ENCODE measurements at places on chromosomes 3 and 15.

DNA sequence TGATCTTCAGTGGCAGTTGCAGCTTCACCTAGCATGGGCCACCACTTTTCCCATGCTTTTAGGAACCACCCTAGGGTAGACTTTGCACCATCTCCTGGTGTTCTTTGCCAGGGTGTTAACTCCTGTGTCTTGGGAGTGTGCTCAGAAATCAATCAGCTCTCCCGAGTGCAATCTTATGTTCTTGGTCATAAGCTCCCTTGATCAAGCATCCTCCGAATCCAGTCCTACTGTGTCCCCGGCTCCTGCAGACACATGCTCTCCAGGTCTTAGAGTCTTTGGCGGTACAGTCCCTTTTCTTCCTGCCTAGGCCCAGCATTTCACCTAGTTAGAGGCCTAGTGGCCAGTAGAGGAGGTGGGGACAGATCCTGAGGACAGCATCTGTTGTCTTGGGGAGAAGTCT, 74.7 kb upstream of the SYN2 start:
- DNase-seq, result no peak

GRCh38 chr3:186953011-186953487, 22.7 kb downstream of the ST6GAL1 start:
- DNase-seq, result no peak

DNA sequence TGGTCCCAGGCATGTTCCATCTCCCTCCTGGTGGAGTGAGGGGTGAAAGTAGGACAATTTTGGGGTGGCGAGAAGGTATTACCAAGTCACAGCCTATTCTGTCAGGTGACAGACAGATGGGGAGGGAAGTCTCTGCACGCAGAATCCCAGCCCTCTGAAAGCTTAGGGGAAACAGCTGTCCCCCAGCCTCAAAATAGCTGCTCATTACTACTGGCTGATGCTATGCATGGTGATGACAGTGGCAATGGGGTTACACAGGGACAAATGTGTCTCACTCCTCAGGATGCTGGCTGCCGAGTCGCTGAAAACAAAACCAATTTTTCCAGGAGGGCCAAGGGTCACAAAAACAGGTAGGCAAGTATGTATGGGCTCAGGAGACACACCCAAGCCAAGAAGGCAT, 68.8 kb upstream of the OXTR start:
- no peak for DNase-seq

GRCh38 chr3:129592381-129593131, 13.9 kb downstream of the PLXND1 start:
- DNase-seq, result no peak

- DNase-seq, result no peak
Observed at GRCh38 chr3:191301017-191301416, 28.2 kb upstream of the CCDC50 start.

Data from activated naive CD4-positive, alpha-beta T cell (primary cell).